Stimulated activated CD8-positive, alpha-beta memory T cell treated with anti-CD3 and anti-CD28 coated beads, Interleukin-4, amount 100 ng/mL, for 4 hours (primary cell): ENCODE measurements at places on chromosomes 7 and 10.

GRCh38 chr7:20442951-20443350, 112.3 kb downstream of the ITGB8 start:
- no peak for DNase-seq

GRCh38 chr10:112562809-112563663, 116.0 kb downstream of the VTI1A start:
- DNase-seq: no peak

- DNase-seq: no peak
Measured at GRCh38 chr7:40186586-40186985, 51.8 kb downstream of the SUGCT start.

- no peak for DNase-seq
Measured at GRCh38 chr7:139089118-139089517, 20.4 kb downstream of the ZC3HAV1 start.

DNA sequence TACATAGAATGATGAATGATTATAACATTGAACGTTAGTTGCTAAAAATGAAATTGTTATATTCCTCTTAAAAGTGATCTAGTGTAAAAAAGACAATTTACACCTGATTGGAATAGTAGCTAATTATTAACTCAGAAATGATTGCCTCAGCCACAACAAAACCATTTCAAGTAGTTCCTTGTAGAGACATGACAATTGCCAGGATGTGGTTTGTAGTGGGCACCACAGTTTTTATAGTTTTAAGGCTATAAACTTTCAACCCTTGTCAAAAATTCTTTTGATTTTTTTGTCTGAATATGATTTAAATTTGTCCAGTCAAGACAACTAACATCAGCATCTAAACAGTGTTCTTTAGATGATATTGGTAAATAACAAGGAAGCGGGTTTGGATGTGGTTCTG, 145.2 kb downstream of the SUGCT start:
- DNase-seq: no peak

DNA sequence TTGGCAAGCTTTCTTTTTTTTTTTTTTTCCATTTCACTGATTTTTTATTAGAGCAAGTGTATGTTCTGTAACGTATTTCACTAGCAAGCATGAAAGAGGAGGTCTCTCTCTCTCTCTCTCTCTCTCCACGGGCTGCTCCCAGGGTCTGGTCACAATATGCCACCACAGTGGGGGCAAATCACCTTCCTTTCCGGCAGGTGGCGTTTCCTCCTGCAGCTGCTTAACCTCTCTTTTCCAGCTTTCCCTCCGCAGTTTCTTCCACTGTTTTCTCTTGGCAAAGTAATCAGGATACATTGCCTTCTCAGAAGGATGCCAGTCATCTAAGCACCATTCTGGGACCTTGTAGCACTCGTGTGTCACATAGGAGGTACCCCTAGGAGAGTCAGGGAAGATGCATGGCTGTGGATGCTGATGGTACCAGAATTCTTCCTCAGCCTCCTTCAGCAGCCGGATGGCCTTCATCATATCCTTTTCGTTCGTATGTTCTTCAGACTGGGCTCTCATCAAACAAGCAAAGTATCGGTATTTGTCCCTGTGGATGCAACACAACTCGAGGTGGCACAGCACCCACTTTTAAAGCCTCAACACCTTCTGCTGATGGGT, 197.3 kb upstream of the PODXL start:
- no peak for DNase-seq

GRCh38 chr10:116565534-116565933, 19.8 kb downstream of the PNLIP start:
- no peak for DNase-seq

DNA sequence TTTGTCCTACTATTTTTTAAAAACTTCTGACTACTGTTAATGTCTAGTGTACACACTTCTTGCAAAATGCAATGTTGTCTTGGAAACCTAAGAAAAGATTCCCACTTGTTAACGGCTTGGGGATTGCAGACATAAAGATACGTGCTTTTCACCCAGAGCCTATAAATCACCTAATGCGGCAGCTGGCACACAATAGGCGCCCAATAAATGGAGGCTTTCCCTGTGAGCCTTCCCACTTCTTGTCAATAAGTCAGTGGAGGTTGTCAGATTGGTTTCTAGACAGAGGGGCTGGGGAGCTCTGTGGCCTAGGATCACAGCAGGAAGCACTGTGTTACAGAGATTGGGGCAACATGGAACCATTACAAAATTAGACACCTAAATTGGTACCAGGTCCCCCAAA, 74.7 kb downstream of the VSTM4 start:
- no peak for DNase-seq

- DNase-seq: no peak
Measured at GRCh38 chr7:140058517-140058916, 4.2 kb downstream of the PARP12 start.

DNA sequence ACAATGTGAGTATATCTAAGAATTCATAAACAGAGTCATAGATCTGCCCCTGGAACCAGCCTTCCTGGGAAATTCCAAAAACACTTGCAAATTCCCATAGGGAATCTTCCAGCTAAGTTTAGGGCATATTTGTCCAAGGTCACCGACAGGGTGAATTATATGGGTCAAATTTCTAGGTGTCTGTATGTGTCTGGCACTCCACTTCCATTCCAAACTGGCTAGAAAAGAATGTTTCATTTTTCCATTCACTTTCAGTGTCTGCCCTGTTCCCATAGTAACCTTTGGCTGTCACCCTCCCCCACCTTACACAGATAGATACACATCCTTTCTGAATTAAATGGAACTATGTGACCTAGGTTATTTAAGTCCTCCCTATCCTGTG, 230.9 kb downstream of the CREB5 start:
- DNase-seq: no peak

DNA sequence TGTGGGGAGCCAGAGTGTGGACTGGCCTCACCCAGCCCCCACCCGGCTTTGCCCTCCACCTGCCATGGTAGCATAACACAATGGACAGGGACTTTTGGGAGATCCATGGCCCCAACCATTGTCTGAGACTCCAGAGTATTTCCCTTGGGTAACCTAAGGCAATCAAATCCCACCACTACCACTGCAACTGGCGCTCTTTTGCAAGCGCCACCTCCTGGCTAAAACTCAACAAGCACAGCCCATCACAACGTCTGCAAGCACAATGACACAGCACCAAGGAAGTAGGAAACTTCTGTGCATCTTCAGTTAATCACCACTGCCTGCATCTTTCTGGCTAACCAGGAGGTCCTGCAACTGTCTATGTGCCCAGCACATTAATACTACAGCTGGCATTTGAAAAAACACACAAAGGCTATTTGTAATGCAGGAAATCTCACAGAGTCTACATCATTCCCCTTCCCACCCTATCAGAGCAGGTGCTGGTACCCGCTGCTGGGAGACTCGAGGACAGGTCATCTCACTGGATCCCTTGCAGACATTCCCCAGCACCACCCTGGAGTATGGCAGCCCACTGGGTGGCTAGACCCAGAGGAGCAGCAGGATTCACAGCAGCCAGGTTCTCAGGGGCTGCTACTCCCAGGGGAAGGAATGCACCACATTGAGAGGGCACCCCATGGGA, 27.7 kb downstream of the ANKRD26 start:
- DNase-seq: no peak
